ENCODE measurements at places on chromosomes 11 and 22.

DNA sequence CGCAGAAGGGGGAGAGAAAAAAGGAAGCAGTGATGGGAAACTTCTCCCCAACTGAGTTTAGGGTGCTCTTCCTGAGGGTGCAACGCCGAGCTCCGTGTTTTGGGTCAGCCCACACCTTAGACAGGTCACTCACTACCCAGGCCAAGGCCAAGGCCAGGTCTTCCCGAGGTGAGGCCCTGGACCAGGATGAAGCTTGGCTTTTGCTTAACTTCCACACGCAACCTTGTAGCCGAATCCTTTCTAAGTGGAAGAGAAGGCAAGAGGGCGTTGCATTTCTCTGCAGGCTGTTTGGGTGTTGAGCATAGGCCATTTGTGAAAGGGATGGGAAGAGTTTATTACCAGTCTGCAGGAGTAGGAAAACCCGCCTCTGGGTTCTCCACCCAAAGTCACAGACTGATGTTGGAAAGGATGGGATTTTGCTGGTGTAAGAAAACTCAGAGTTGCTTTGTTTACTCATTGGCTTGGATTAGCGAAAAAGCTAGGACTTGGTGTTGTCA is 1.5 kb downstream of the KREMEN1 start:
- DNase-seq = no peak

DNA sequence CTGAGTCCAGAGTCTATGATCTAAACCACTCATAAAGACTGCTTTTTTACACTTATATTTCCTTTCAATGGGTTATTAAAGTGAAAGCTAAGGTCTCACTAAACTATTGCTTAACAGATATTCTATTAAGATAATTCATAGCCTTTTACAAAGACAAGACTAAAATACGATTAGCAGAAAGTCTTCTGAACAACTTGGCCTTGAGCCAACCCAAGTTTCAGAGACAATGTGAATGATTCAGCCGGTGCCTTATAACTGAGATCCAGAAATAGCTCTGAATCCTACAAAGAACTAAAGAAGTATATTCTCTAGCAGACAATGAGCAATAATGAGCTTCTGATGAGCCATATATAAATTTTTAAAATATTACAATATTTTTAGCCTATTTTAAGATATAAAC is 41.5 kb upstream of the CARD18 start:
- no peak for DNase-seq

DNA sequence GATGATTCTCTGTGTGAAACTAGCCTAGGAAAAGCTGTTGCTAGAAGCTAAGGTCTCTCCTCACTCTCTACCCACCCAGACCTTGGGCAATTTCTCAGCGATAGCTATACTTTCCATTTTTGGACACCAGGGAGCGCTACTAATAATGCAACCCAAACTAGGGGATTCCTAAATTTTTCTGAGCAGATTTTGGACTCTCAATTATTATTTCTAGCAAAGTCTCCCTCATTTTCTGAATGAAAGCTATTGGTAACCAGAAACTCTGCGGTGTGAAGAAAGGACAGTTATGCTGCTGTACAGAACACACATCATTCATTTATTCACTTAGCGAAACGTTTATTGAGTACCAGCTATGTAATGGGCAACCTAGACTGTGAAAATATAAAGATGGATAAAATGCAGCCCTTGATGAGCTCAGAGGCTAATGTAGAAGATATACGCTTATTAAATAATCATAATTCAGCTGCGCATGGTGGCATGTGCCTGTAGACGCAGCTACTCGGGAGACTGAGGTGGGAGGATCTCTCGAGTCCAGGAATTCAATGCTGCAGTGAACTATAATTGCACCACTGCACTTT is 6.1 kb upstream of the STIM1 start:
- no peak for DNase-seq

- peak; percentile 39 for DNase-seq
Observed at GRCh38 chr22:28759861-28760560, 12.5 kb upstream of the CCDC117 start.

GRCh38 chr22:29060251-29060869 is 1.3 kb downstream of the C22orf31 start:
- DNase-seq = no peak

- peak; percentile 91 for DNase-seq
Observed at GRCh38 chr11:35615921-35616900, 2.0 kb upstream of the FJX1 start.

GRCh38 chr22:33889748-33890147 is 30.5 kb downstream of the LARGE1 start:
- no peak for DNase-seq

GRCh38 chr11:123314972-123315371 is 115.1 kb upstream of the GRAMD1B start:
- no peak for DNase-seq

DNA sequence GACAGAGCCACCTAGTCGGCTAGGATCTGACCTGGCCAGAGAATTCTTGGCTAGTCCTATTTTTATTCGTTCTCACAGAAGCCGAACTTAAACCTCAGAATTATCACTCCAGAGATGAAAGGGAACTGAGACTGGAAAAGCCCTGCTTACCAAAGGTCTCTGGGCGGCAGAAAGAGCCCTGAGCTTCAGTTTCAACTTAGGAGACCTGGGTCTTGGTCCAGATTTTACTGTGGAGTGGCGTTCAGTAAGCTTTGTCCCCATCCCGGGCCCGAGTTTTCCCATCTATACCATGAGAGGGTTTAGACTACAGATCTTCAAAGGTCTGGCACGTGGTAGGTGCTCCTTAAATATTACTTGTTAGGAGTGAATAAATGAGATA is 516 bp downstream of the NEU3 start:
- no peak for DNase-seq
